Skin of body (tissue), 3 donors: ENCODE measurements at places on chromosomes 5 and 9. TPM values are rescaled to one million over a fixed set of nuclear protein-coding genes. Genes with fewer than 3 reads are reported as not detected.

GPSM1 gene
- total RNA-seq = 18.6 TPM

FOXI1 gene
- total RNA-seq = 0.10 TPM

PRDM9 gene
- not detected for total RNA-seq

PLAC8L1 gene
- total RNA-seq = not detected

EPB41L4B gene
- 11.3 TPM for total RNA-seq

DNAI1 gene
- total RNA-seq = 0.20 TPM

OMD gene
- 16.0 TPM for total RNA-seq

DNA sequence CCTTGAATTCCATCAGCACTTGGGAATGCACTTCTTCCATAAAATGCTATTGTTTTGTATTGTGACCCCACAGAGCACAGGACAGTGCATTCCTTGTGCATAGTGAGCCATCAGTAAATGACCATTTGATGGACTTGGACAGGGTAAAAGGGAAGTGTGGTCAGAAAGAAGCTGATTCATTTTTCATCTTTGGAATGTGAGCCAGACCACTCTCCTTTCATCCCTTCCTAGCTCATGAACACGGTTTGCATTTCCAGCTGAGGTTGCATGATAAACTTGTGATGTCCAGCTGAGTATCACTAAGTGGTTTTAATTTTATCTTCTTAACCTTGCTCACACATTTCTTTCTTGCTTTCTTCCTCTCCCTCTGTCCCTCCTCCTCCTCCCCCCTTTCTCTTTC, 101.3 kb downstream of the NUDT12 start:
- no peak for DNase-seq

DNA sequence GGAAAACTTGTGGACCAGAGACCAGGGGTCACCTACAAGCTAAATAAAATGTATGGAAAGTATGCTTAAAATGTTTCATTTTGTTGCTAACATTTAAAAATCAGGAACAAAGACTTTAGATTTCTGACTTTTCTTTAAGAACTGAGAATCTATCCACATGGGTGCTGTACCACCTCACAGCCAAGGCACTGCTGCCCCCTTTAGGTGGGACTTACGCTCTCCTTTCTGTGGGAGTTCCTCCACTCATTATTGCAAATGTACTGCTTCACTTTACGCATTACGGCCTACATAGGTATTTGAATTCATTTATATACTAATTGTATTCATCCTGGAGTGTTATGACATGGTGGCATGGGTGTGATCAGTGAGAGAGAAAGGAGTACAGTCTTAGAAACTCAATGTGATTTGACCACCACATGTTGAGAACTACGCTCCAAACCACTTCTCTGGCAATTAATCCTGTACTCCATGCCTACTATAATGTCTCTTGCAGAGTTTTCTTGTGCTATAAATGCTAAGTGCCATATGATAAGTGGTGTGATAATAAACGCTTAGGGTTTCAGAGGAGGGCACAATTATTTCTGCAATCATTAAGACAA, 24.7 kb upstream of the CETN3 start:
- no peak for DNase-seq

GRCh38 chr9:84266087-84266561, 74.4 kb downstream of the SLC28A3 start:
- no peak for DNase-seq

DNA sequence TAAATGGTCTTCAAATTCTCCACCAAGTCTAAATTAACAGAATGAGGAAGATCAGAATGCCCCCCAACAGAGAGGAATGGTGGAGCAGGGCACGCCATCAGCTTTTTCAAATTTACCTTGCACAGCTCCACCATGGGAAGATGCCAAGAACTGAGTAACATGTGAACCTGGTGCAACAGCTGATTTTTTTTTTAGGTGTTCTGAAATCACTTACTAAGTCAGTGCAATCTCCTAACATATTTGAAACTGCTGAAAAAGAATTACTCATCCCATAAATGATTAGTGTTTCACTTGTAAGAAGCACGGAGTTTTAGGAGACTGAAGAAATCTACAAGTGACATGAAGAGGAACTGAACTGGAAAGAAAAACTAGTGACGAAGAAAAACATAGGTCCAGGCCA, 5.1 kb downstream of the TMEM245 start:
- DNase-seq = no peak

DNA sequence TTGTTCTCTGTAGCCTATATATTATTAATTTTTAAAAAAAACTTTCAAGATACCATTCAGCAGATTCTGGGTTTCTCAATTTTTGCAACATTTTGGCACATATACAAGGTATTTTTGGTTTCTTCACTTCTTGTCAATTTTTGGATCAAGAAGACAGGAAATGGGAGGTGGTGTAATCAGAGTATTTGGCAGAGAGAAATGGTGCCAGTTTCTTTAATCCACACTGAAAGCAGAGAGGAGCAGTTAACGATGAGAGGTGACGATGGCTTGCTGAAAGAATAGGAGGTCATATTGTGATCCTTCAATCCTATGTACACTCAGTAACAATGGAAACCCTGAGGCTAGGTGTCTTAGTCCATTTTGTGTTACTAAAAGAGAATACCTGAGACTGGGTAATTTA, 16.4 kb downstream of the NNT start:
- no peak for DNase-seq

GRCh38 chr5:73957397-73958001, 331.5 kb downstream of the ARHGEF28 start:
- DNase-seq = no peak

DNA sequence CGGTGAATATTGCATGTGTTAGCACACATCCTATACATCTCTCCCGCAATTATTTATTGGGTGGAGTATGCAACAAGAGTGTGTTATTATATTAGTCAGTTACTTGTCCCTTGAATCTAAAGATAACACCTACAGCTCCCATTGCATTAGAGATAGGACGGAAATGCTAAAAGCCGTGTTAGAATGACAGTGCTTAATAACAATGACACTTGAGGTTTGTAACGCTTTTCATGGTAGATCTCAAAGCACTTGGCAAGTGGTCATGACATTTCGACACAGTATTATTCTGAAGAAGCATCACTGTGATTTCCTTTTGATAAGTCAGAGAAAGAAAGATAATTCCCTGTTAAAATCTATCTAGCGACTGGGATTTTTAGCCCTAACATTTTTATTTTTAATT, 33.4 kb upstream of the TRIO start:
- no peak for DNase-seq

DNA sequence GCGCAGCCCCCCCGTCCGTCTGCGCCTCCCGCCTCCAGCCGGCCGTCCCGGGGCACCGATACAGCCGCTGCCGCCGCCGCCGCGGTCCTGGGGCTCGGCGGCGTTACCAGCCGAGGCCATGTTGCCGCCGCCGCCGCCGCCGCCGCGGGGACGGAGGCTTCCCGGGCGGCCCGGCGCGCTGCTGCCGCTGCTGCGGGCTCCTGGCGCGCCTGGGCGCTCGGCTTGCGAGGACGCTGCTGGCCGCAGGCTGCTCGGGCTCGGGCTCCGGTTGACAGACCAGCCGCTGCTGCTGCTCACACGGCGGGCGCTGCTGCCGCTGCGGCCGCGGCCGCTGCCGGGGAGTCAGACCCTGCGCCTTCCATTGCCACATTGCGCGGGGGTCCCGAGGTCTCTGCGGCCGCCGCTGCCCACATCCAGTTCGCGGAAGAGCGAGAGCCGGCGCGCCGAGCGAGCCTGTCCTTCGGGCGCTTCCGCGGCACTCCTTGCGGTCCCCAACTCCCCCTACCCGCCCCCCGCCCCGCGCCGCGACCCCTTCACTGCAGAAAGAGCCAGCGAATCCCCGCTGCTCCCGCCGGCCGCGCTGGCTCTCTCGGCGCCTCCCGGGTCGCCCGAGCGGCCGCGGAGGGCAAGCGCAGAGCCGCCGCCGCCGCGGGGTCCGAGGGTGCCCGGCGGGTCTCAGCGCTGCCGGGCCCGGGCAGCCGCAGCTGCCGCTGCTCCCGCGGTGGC, 8.4 kb downstream of the PTCH1 start:
- DNase-seq = no peak

DNA sequence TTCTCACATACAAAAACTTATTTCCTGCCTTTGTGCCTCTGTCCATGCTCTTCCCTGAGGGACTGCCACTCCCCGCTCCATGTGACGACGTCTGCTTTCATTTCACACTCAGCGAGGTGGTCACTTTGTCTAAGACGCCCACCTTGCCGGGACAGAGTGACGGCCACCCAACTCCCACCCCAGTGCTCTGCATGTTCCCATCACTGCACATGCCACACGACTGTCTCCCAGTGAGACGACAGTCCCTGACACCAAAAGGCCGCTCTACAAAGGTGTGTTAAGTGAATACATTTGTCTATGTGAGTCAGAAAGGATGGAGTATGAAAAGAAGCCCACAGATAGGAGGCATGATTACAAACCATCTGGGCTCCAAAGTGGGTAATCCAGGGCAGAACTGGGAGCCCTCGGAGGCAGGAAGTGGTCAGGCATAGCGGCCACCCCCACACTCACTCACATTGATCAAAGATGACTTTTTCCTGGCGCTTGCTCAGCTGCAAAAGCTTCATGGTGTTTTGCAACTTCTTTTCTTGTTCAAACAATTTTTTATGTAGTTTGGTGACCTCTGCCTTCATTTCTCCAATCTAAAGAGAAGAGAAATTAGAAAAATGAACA, 185.8 kb downstream of the CDK5RAP2 start:
- no peak for DNase-seq

DNA sequence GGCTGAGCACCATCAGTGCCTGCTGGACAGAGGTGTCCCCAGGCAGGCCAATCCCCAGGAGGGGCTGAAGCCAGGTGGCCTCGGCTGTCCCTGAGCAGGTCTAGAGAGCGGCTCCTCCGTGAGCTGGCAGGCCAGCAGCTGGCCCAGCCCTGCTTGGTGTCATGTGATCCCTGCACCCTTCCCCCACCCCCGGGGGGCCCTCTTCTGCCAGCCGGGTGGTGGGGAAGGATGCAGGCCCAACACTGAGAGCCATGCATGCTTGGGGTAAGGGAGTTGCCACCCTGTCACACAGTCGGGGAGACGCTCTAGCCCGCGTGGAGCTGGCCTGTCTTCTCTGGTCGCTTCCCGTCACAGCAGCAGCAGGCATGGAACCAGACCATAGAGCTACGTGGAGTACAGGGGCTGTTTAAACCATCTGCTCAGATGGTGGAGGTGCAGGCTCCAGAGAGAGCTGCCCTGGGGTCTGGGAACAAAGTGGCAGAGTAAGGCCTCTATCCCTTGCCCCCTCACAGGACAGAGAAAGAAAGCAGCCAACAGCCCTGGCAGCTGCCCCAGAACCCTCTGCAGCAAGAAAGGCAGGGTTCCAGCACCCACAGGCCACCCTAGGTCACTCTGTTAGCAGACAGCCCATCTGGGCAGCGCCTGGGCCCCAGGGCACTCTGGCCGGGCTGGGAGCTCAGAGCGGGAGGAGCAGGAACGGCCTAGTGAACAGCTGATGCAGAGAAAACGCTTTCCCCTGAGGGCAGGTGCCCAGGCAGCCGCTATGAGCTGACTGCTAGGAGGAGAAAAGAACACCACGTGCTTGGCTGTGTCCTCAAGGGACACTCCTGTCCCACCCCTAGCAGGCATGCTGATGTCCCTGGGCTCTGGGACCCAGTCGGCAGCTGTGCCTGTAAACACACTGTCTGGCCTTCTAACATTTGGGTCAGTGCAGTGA, 6.8 kb downstream of the RALGDS start:
- no peak for DNase-seq

GRCh38 chr5:140253985-140254384, 48.9 kb downstream of the PFDN1 start:
- no peak for DNase-seq

GRCh38 chr5:150590979-150591695, 49.3 kb upstream of the SYNPO start:
- peak; percentile 75 for DNase-seq

GRCh38 chr5:119280380-119280779, 75.4 kb upstream of the TNFAIP8 start:
- no peak for DNase-seq

DNA sequence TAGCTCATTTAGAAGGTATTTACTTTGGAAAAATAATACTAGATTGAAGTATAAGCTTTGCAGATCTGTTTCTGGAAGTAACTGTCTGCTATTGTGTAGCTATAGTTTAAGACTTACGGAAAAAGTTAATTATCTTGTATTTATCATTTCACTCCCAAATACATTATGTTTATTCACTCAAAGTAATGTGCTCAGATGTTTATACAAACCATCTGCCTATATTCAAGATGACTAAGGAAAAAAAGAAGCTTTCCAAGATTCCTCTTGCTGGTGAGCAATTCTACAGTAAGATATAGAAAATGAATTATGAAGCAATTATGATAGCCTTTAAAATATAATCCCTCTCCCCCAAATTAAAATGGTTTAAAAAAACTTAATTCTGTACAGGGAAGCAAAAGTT, 137.9 kb downstream of the KIAA0825 start:
- no peak for DNase-seq
